ENCODE measurements at places on chromosomes 1 and 21.

DNA sequence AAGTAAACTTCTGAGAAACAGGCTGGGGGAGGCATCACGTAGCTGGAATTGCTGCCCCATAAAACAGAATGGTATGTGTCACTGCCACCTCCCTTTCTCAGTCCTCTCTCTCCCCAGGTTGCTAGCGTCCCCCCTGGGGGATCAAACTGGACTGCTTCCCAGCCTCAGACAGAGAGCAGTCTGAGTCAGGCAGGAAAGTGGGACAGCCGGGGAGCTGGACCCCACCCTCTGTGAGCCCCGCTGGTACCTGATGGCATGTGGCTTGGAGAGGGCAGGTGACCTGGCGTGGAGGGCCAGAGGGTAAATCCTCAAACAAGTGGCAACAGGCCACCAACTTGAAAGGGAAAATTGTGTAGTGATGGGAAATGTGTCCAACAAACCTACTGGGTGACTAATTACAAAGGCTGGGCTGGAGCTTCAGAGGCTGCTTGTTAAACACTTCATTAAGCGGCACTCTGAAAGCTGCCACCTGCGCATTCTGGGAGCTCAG is 1.0 kb upstream of the SFN start:
- no peak for DNase-seq

GRCh38 chr1:211928290-211928801 is 97.8 kb upstream of the LPGAT1 start:
- no peak for DNase-seq

DNA sequence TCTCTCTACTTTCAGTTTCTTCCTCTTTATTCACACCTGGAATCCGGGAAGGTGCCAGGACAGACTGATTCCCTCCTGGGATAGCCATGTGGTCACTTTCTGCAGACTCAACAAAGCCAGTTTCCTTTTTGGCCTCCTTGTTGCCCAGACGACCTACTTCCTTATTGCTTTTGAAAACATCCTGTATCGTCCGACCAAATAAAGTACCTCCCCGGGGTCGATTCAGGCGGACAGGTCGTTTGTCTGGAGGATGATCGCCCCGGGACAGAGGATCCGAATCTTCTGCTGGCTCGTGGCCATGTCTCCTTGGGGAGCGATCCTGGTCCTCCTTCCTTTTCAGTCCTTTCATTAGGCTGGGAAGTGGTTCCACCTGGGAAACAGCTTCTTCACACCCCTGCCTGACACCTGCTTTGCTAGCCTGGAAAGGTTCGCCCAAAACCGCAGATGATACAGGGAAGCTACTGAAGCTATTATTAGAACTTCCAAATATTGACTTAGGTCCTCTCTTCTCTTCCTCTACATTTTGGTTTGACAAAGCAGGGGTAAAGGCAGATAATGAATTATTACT is 1.2 kb downstream of the MCM3AP start:
- no peak for DNase-seq

DNA sequence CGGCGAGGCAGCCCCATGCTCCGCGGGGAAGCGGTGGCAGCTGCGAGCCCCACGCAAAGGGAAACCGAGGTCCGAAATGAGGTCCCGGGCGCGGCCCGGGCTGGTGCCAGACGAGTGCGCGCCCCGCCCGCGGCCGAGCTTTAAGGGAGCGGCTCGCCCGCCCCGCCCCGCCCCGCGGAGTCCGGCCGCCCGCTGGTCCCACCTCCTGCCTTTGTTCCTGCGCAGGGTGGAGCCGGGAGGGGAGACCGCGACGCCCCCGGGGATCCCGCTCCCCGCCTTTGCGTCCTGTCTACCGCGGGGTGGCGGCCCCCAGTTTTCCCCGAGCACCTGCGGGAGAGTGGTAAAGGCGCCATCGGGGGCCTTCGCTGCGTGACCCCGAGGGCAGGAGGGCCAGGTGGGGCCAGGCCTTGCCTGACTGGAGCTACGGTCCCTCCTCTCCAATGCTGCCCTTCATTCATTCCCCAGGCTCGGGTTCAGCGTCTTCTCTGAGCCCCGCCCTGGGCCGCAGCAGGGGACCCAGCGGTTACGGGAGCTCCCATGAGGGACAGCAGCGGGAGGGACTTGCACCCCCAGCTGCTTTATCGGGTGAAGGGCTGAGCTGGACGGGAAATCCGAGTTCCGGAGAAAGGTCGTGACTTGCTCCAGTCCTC is at the start of gene HES2:
Gene HES2 (minus strand): TSS at position 116 of the 650 bp plus-strand sequence. CDS start 99 bp downstream, at position 17.
- no peak for DNase-seq

- DNase-seq, result no peak
Observed at GRCh38 chr21:27557356-27557755, 590.5 kb upstream of the ADAMTS5 start.

DNA sequence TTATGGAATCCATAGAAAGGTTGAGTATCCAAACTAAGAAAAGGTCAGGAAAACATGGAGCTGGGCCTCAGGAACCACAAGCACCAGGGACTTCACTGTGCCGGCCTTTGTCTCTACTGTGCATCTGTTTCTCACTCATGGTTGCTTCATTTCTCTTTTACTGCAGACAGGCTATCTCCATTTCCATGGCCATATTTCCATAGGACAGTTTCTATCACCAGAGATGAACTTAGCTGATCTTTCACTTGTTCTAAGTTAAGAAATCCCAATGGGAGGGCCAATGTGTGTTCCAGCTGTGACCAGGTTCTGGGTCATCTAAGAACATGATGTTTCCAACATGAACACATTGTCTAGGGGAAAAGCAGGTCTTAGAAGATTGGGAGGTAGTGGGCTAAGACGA is 43.7 kb upstream of the PPP2R5A start:
- DNase-seq, result no peak

DNA sequence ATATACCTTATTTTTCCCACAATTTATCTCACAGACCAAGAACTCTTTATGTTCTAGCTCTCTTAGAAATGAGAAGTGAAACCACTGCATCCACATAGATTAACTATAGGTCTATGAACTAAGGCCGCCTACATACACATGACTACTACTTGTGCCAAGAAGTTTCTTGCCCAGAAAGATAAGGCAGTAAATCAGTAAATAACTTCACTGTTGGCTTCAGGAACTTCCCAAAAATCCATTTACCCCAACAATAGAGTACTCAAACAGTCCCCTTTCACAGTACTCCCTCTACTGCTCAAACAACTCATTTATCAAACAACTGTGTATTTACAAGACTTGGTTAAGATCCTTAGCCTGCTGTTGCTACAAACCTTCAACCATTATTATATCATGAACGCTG is 96.5 kb downstream of the NME7 start:
- DNase-seq, result no peak

DNA sequence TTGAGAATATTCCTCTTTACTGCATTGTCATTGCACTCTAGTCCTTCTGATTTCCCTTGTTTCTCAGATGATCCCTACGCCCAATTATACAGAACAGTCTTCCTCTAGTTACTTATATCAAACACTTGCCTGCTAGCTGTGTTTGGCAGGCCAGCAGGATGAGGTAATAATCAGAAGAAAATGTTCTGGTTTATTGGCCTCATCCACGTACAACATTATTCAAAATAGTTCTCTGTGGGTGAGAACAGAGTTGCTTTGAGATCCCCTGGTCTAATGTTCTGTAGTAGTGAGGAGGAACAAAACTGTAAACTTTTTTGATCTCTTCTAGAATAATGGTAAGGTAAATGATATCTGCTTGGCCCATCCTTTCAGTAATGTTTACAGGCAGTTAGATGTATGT is 22.3 kb upstream of the C1orf105 start:
- DNase-seq, result no peak

- no peak for DNase-seq
Observed at GRCh38 chr1:234518876-234519275, 39.9 kb upstream of the TARBP1 start.

GRCh38 chr1:50570066-50570468 is 146.8 kb upstream of the DMRTA2 start:
- no peak for DNase-seq

GRCh38 chr1:198729195-198729863 is 90.5 kb downstream of the PTPRC start:
- no peak for DNase-seq

GRCh38 chr1:246618240-246618808 is 52.1 kb downstream of the CNST start:
- DNase-seq, result no peak

- DNase-seq, result no peak
Observed at GRCh38 chr1:185238447-185238846, 78.6 kb downstream of the IVNS1ABP start.

DNA sequence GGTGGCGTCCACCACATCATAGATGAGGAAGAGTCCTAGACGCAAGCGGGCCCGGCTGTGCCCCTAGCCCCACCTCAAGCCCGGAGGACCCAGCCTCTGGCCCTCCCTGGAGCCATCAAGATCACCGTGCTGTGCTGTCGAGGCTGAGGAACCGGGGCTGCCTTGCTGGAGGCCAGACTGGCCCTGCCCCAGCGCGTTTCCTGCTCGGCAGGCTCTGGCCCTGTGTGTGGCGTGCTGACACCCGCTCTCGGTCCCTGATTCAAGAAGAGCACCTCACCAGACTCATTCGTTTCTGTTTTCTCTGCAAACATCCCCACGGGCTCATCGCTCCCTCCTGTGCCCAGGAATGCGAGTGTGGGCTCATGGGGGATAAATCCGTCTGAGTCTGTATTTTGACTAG is 51.1 kb downstream of the GLIS1 start:
- no peak for DNase-seq

- no peak for DNase-seq
Observed at GRCh38 chr1:50415235-50416149, 7.8 kb downstream of the DMRTA2 start.

- DNase-seq, result no peak
Observed at GRCh38 chr1:109148987-109149561, 35.2 kb downstream of the ELAPOR1 start.
